ENCODE measurements at places on chromosomes 6 and 20.
A peak's percentile ranks its signal among the peaks of the same experiment; 100 is the strongest.

GRCh38 chr20:60354024-60354580 is 395.9 kb downstream of the CDH26 start:
- DNase-seq = no peak

- DNase-seq = no peak
Measured at GRCh38 chr20:63642527-63643247, 10.5 kb downstream of the STMN3 start.

DNA sequence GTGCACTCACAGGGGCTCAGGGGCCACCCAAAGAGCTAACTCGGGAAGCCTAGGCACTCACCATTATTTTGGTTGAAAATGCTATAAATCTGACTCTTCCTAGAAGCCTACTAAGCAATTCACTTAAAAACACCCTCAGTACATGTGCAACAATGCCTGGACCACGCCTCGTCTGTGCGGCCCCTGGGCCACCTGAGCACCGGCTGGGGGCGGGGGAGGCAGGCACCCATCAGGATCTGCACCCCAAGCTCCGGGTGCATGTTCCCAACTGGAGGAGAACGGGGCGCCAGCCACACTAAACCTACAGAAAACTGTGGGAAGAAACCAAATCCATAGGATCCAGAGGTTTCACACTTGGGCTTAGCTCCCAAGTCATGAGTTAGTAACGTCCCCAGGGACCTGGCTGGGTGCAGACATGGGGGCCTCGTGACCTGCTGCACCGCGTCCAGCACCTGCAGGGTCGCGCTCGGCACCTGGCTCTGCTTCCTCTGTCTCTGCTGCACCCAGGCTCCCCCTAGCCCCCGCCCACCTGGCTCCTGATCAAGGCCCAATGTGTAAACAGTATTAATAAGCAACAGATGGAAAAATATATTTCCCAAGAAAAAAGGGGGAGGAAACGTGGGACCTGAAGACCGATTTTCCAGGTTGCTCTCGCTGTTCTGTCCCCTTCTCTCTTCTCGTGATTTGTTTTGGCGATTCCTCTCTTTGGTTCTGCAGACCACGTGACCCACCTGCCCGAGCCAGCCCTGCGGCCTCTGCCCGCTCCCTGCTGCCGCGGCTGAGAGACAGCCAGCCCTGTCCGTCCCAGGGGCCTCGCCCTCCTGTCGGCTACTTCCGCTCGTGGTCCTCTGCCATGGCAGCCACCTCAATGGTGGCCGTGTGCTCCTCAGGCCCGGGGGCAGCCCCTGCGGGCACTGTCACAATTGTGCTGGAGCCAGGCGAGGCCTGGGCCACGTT is 15.5 kb upstream of the HELZ2 start:
- DNase-seq = no peak

DNA sequence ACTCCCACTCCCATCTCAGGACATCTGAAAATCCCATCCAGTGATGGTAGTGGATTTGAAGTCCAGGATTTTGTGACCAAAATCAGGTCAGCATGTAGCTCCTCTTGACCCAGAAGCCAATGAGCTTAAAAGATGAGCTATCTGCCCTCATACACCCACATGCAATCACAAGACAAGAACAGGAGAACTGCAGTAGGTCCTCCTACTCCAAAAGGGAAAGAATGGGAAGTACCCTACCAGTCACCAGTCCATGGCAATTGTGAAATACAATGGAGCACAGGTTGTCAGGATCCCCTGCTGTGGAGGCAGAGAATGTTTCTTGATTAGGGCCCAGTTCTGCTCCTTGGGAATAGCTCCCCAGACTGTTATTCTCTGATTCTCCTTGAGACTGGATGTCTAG is 347.3 kb upstream of the CNR1 start:
- no peak for DNase-seq

DNA sequence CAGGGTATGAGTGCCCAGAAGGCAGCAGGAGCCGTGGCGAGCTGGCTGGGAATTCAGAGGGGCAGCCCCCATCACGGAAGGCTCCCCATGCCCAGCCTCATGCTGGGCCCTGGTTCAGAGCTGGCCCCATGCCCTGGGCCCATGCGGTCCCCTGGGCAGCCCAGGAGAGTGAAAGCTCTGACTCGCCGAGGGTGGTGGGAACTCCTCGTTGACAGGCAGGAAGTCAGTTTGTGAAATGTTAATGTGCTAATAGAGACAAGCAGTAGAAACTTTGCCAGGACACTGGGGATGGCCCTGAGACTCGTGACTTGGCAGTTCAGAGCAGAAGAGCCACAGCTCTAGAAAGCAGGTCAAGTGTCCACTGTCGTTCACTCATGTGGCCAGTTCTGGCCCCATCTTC is 353.0 kb downstream of the TAF4 start:
- no peak for DNase-seq

GRCh38 chr6:149169761-149170511 is 147.6 kb upstream of the TAB2 start:
- DNase-seq = no peak

- DNase-seq = no peak
Measured at GRCh38 chr20:17916433-17916891, 52.1 kb downstream of the SNX5 start.

DNA sequence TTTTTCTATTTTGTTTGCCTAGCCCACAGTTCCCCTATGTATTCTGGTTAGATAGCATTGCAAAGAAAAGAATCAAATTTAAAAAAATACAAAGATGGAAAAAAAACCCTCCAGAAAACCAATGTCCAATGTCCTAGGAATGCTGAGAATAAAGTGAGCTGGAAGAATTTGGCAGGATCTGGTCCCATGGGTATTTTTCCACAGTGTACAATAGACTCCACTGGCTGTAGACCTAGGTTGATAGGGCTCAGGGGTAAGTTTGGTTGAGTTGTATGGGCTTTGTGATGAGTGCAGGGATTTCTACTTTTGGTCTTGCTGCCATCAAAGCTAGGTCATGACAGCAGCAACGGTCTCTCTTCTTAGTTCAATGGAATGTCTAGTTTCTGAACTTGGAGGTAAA is 41.5 kb downstream of the SLC22A2 start:
- no peak for DNase-seq

DNA sequence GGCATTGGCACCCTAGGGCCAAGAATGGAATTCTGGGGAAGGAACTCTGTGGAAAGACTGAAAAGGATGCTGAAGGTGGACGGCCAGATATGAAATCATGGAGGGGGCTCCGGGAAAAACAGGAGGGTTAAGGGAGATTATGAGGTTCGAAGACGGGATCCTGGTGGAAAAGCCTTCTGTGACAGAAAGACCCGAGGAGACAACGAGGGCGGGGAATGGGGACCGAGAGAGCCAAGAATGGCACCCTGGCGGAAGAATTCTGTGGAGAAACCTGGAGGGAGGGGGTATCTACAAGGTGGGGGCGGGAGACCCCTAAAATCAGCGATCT is 426 bp downstream of the TRMT6 start:
- DNase-seq = no peak

GRCh38 chr6:97215157-97215769 is 67.8 kb downstream of the MMS22L start:
- DNase-seq = no peak

DNA sequence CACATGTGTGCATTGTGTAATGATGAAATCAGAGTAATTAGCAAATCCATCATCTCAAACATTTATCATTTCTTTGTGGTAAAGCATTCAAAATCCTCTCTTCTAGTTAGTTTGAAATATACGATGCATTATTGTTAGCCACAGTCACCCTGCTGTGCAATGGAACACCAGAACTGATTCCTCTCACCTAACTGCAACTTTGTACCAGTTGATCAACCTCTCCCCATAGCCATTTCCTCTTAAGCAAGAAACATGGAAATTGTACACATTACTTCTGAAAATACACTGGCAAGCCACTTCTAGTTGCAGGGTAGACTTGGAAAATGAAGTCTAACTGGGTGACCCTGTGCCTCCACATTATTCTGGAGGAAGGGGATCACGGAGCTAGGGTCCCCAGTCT is 58.1 kb upstream of the ESR1 start:
- no peak for DNase-seq

- no peak for DNase-seq
Measured at GRCh38 chr6:36312854-36313648, 23.6 kb downstream of the BNIP5 start.

- DNase-seq = no peak
Measured at GRCh38 chr20:60238992-60239660, 280.9 kb downstream of the CDH26 start.

GRCh38 chr20:47760686-47761481 is 24.4 kb downstream of the SULF2 start:
- DNase-seq = no peak

GRCh38 chr20:64051561-64052325 is 2.3 kb upstream of the SOX18 start:
- DNase-seq = no peak

- no peak for DNase-seq
Measured at GRCh38 chr6:104958178-104959025, 1.5 kb downstream of the LIN28B start.

DNA sequence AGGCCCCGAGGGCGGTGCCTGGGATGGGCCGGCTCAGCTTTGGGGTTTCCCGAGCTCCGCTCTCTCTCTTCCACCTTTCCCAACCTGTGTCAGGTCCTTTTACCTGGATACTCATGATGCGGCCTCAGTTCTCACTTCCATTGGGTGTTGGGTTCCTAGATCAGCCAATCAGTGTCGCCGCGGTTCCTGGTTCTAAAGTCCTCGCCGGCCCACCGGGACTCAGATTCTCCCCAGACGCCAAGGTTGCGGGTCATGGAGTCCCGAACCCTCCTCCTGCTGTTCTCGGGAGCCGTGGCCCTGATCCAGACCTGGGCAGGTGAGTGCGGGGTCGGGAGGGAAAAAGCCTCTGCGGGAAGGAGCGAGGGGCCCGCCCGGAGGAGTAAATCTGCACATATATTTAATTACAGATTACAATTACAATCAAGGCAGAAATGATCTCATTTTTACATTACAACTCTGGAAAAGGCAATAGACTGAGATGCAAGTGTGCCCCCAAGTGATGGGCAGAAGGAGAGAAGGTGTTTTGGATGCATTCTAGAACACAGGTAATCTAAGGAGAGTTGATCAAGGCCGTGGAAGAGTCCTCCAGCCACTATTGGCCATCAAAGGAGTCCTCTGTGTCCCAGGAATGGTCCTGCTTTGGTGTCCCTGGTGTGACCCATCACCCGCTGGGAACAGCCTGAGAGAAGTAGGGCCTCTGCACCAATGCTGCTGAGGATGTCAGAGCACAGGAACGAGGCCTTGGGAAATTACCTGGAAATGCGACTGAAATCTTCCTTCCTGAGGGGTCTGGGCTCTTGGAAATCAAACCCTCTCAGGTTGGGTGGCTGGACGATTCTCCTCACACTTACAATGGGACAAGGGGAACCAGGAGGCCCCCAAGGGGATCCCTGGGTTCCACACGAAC is 34.7 kb upstream of the MICB start:
- peak; percentile 94 for DNase-seq

DNA sequence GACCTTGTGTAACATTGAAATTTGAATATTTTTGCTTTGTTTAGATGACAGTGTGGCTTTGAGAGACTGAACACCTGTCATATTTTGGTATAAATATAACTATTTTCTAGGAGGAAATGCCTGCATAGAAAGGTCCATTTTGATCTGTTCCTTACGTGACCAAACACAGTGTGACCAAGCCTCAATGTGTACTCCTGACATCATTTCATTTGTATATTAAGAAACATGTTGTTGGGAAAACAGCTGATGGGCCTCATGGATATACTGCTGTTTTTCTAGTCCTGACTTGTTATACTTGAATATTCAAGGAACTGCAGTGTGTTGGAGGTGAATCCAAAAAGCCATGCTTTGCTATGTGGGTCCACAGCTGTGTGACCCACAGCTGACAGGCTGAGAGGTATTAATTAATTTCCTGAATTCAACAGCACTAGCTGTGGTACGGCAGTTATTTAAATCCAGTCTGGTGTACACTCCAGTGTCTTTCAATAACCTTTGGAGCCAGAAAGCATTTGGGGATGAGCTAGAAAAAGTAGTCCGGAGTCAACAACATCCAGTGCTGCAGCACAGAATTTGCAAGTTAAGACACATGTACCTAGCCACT is 18.9 kb downstream of the NCOA7 start:
- DNase-seq = no peak

DNA sequence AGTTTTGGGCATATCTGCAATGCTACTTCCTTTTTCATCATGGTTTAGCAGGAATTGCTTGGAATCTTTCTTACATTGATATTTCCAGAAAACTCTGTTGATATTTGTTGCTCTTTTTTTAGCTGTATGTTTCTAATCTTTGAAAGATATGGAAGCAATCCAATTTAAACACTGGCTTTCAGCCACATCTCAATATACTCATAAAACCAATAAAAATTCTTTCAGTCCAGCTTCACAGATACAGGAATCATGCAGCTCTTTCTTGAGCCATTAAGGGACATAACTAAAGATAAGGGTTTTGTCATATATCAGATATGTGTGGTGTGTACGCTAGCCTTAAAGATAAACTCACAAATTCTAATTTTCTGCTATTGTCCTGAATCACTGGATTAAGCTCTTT is 47.4 kb downstream of the PKIB start:
- DNase-seq = no peak
